Stimulated activated CD8-positive, alpha-beta memory T cell treated with anti-CD3 and anti-CD28 coated beads, Interleukin-7, amount 100 ng/mL, for 4 hours (primary cell): ENCODE measurements at places on chromosomes 5 and 9.

DNA sequence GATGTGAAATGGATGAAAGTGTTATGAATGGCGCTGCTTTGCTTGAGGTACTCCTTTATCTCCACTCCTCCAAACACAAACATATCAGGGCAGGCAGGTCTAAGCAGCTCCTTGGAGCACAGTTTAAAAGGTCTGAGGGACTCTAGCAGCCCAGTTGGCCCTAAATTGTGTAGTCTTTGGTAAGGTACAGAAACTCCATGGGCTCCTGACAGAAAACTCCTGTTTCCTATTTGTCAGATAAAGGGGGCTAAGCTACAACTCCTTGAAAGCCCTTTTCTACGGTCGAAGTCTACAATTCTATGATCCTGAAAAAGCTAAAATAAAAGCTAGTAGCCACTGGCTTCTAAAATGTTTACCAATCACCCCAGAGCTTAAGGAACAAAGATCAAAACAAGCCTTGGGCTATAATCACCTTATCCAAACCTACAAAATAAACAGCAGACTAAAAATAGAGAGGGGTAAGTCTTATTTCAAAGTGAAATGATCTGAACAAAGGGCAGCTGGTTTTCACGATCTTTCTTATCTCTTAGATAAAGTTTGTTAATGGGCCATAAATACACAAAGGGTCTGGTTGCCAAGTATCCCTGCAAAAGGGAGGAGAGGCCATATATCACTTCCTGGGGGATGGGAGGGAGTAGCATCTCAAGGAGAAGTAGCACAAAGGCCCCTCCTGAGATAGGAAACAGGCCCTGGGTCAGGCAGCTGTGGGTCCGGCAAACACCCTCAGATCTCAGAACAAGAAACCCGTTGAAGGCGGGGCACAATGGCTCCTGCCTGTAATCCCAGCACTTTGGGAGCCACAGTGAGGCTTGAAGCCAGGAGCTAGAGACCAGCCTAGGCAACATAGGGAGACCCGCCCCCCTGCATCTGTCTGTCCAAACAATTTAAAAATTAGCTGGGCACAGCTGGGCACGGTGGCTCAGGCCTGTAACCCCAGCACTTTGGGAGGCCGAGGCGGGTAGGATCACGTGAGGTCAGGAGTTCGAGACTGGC, 28.3 kb upstream of the DENND4C start:
- no peak for DNase-seq

DNA sequence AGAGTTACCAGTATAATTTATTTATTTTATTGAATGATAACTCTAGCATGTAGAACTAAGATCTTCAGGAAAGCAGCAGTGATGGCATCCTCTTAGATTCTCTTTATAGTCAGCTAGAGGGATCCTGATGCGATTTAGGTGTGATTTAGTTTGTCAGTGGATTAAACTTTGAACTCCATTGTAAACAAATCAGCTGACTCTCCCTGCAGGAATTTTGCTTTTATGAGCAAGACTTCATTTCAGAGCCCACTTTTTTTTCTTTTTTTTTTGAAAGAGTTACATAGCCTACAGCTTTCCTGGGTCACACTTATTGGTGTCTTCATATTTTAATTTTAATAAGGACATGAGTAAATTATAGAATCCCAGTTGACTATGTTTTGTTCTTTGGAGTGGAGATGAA, 93.8 kb upstream of the SEMA6A start:
- no peak for DNase-seq

DNA sequence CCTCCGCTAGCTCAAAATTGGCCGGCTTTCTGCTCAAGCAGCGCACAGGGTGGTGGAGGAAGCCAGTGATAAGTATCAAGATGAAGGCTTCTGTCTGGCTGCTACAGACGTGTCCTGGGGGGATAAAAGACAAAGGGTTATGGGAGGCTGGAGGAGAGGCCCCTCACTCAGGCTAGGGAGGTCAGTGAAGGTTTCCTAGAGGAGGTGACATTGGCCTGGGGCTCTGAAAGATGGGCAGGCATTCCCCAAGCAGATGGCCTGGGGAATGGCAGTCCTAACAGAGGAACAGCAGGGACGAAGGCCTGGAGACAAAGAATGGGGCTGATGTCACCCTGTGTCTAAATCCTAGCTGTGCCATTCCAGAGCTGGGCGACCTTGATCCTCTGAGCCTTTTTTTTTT, 32.3 kb downstream of the OLFML2A start:
- no peak for DNase-seq

- DNase-seq, result no peak
Observed at GRCh38 chr9:121589986-121590385, 61.4 kb upstream of the DAB2IP start.

DNA sequence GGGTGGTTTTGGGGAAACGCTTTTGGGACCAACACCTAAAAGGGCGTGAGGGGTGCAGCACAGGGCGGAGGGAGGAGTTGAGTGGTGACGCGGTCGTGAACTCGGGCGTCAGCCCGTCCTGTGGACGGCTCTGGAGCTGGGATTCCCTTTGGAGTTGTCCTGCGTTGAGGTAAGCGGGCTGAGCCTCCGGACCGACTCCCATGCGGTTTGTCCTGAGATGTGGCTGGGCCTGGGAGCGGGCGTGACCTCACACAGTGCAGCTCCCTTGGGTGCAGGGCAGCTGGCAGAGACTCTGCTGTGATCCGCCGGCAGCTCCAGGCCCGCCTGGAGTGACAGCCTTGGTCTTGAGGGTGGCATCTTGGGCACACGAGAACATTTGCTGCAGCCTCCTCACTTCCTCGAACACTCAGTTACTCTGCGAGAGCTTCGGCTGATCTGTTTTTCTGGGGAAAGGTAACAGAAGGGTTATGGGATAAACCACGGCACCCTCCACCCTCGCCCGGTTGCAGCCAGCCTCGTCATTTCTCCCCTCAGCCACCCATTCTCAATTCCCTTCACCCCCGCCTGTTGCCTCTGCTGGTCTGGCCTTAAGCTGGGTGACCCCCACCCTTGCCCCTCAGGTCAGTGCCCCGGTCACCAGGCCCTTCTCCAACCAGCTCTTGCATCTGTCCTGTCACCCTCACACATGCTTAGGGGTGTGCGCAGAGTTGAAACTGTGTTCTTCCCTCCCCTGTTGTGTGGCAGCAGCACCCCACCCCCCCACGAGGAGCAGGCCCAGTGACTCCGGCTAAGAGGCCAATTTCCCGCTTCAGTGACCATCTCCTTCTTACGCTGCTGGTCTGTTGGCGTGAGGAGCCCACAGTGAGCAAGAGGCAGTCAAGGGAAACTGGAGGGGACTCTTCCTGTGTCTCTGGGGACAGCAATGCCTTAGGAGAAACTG, 94.2 kb upstream of the COL5A1 start:
- no peak for DNase-seq

DNA sequence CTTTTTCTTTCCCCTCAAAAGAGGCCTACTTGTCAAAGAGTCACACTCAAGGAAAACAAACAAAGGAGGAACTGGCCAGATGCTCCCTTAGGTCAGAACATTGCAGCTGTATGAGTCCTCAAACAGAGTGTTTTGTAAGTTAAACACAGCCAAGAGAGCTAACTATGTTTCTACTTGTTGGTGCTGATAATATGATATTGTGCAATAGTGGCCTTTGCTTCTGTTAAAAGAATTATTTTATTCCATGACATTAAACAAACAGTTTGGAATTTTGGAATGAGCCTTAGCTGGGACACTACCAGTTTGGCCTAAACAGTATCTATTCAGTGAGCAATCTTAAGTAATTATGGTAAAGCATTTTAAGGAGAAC, 56.0 kb upstream of the TPD52L3 start:
- no peak for DNase-seq

- no peak for DNase-seq
Observed at GRCh38 chr5:158499075-158499891, 600.4 kb downstream of the EBF1 start.

DNA sequence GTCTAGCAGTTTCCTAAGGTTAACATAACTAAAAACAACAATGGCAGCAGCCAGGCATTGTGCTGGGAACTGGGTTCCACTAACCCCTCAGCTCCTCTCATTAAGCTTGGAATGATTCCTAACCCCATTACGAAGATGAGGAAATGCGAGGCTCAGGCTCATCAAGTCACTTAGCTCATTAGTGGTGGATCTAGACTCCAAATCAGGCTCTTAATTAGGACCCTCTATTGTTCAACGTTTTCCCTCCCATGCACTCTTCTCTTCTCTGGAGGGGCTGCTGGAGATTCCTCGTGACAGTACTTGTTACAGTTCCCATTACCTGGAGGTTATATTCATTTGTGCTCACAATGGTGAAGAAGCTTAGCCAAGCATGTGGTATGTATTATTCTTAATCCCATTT, 6.5 kb downstream of the TAS2R1 start:
- no peak for DNase-seq

DNA sequence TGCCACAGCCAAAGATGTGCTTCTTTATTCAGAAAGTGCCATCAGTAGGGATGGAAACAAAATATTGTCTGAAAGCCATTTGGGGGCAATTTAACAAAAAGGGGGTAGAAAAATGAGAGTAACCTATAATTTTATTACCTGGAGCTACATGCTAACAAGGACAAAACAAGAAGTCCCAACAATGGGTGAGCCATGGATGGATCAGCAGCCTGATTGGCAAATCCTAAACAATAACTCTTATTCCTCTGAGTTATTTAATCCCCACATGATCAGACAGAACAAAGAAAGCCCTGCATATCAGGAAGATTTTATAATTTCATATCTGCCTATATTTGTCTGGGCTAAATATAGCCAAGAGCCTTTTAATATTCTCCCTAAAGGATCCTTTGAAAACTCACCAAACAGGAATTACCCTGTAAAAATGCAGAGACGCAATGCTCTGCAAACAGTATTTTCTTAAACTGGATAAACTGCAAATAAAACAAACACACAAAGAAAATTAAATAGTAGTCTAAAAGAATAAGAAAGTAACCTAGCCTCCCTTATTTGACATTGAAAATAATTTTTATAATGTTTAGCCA, 483.4 kb downstream of the ZNF608 start:
- DNase-seq, result no peak

GRCh38 chr5:135913713-135914626, 18.3 kb upstream of the IL9 start:
- no peak for DNase-seq

DNA sequence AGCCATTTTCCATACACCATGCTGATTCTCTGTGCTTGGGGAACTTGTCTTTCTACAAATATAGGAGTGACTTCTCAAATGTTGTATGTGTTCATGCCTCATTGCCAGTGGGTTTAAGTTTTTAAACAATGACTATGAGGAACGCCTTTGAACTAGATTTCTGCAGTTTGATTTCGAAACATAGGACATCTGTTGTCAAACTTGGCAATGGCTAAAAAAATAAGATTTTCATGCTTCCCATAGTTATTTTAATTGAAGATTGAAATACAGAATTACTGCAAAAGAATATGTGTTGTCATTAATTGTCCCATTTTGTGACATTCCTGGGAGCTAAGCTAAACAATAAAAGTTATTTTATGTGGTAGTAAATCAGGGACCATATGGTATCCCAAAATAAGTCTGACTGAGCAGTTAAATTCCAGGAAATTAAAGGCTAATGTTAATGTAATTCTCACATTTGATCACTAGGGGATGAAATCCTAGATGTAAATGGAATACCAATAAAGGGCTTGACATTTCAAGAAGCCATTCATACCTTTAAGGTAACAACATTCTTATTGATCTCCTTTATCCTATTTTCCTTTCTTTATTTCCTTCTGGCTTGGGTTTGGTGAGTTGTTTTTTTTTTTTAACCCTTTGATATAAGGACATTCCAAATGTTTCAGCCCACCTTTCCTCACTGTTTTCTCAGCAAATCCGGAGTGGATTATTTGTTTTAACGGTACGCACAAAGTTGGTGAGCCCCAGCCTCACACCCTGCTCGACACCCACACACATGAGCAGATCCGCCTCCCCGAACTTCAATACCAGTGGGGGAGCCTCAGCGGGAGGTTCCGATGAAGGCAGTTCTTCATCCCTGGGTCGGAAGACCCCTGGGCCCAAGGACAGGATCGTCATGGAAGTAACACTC, 116.7 kb downstream of the GOLPH3 start:
- no peak for DNase-seq

DNA sequence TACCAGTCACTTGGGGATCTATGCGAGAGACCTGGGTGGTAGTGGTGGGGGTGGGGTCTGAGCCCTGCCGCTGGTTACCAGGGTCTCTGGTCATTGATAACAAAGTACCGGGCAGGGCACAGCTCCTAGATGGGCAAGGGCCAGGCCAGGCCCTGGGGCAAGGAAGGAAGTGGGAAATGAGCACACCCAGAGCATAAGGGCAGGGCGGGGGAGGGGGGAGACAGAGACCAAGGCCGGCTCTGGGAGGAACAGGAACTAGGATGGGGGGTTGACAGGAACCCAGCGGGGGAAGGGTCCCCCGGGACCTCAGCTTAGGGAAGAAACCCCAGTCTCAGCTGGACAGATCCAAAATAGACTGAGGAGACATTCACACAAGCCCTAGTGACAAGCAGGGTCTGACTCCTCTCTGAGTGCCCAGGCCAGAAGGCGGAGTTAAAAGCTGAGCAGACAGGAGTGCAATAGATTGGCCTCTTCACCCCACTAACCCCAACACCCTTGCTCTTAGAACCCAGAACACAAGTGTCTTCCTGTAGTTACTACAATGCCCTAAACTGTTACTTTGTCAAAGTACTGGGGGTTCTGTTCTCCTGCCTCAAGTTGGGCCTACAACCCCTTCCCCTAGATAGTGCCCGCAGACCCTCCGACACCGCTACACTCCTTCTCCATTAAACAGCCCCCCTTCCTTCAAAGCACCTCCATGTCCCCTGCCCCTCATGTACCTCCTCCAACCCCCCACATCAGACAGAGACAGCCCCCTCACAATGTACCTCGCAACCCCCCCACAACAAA, 628 bp downstream of the ATOSB start:
- DNase-seq, result peak; percentile 19

DNA sequence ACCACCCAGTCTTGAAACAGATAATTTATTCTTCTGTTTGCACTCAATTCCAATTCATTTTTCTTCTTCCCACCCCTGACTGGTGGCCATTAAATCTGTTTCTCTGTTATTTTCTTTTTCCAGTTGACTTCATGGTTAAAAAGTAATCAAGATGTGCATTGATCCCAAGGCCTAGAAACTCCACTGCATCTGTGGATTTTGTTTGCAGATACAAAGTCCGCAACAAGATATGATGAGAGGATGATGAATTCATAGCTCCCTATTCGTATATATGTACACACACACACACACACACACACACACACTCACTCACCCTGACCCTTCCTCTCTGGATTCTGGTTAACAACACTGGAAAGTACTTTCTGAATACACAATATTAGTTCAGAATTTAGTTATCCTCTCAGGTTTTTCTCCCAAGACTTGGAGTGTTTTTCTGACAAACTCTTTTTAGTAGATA, 52.4 kb downstream of the CD180 start:
- no peak for DNase-seq

DNA sequence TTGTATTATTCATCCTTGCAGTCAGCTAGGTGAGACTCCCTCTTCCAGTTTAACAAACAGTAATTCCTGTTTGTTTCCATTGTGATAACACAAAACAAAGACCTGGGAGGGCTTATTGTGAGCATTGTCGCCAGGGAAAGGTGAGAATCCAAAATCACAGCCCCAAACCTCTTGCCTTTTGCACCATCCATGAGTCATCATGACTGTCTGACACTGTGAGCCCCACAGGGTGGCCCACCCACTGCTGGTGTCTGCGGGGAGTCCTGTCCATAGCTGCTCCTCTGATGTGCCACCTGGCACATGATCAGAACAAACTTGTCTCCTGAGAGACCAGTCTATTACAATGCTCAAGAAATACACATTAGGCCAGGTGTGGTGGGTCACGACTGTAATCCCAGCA, 33.7 kb upstream of the S1PR3 start:
- DNase-seq, result no peak

GRCh38 chr5:126492939-126493338, 69.7 kb downstream of the GRAMD2B start:
- DNase-seq, result no peak
